CD8-positive, alpha-beta memory T cell (primary cell): ENCODE measurements at places on chromosomes 4 and X.

- DNase-seq = peak; percentile 37
Measured at GRCh38 chrX:78517124-78517523, 142.0 kb downstream of the RTL3 start.

DNA sequence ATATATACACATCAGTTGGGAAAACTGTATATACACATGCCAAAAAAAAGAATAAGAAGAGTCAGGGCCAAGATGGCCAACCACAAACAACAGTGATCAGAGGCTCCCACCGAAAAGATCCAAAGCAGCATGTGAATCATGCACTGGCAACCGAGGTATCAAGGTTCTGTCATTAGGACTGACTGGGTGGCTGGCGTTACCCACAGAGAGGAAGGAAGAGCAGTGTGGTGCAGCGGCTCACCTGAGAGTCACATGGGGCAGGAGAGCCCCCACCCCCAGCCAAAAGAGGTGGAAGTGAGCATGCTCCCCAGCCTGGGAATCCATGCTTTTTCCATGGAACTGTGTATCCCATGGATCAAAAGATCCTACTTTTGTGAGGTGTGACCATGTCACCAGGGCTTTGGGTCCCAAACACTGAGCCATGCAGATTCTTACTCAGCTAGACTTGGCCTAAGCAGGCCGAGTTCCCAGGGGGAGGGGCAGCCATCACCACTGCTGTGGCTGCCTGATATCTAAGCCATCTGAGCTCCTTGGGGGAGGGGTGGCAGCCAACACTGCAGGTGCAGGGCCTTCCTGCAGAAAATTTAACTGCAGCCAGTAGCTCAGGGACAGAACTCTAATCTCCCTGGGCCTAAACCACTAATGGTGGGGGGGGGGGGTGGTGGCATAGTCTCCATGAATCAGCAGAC, 52.8 kb downstream of the P2RY10 start:
- DNase-seq = no peak

- DNase-seq = peak; percentile 77
Measured at GRCh38 chr4:148376151-148376550, 66.1 kb downstream of the NR3C2 start.

GRCh38 chr4:95084584-95084983, 326.8 kb downstream of the BMPR1B start:
- no peak for DNase-seq

GRCh38 chr4:29853833-29854232, 866.3 kb upstream of the PCDH7 start:
- no peak for DNase-seq

DNA sequence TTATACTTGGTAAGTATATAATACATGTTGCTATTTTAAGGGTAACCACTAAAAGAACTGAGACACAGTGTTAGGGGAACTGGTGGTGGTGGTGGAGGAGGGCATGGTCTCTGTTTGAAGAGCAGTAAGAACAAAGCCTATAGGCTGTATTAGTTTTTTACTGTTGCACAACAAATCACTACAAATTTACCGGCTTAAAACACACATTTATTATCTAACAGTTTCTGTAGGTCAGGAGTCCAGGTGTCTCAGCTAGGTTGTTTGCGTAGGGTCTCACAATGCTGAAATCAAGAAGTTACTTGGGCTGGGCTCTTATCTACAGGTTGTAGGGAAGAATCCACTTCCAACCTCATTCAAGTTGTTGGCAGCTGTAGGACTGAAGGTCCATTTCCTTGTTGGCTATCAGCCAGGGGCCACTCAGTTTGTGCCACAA, 52.6 kb downstream of the CASK start:
- no peak for DNase-seq

DNA sequence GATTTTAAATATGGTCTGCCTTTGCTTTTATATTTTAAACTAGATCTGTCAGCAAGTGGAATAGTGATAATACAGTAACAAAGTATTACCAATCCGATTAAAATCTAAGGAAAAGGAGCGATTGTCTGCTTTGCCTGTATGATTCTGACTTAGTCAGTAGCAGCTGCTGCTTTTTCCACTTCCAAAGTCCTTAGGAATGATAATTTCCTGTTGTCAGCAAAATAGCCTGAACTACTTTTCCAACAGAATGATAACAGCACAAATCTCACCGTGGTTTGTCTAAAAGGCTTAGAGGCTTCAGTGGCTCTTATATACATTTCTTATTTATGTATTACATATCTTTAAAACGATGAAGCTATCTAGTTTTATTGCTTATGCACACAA, 290.0 kb downstream of the ANK2 start:
- no peak for DNase-seq

- no peak for DNase-seq
Measured at GRCh38 chrX:97057349-97057909, 173.7 kb downstream of the RPA4 start.

- DNase-seq = no peak
Measured at GRCh38 chr4:69786547-69786946, 26.1 kb upstream of the SULT1B1 start.

GRCh38 chr4:140047017-140047640, 106.9 kb downstream of the MAML3 start:
- no peak for DNase-seq

- no peak for DNase-seq
Measured at GRCh38 chr4:165443276-165443675, 64.5 kb downstream of the CPE start.

DNA sequence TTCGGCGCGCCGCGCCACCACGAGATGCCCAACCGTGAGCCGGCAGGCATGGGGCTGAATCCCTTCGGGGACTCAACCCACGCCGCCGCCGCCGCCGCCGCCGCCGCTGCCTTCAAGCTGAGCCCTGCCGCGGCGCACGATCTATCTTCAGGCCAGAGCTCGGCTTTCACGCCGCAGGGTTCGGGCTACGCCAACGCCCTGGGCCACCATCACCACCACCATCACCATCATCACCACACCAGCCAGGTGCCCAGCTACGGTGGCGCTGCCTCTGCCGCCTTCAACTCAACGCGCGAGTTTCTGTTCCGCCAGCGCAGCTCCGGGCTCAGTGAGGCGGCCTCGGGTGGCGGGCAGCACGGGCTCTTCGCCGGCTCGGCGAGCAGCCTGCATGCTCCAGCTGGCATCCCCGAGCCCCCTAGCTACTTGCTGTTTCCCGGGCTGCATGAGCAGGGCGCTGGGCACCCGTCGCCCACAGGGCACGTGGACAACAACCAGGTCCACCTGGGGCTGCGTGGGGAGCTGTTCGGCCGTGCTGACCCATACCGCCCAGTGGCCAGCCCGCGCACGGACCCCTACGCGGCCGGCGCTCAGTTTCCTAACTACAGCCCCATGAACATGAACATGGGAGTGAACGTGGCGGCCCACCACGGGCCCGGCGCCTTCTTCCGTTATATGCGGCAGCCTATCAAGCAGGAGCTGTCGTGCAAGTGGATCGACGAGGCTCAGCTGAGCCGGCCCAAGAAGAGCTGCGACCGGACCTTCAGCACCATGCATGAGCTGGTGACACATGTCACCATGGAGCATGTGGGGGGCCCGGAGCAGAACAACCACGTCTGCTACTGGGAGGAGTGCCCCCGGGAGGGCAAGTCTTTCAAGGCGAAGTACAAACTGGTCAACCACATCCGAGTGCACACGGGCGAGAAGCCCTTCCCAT, 1.1 kb downstream of the ZIC3 start:
- no peak for DNase-seq

GRCh38 chrX:11666164-11666563, 444 bp upstream of the ARHGAP6 start:
- DNase-seq = no peak

GRCh38 chr4:1516881-1517480, 110.7 kb upstream of the NKX1-1 start:
- DNase-seq = no peak

GRCh38 chrX:131366407-131366806, 77.3 kb upstream of the IGSF1 start:
- no peak for DNase-seq

- no peak for DNase-seq
Measured at GRCh38 chr4:183906489-183906738, 1.3 kb downstream of the STOX2 start.

DNA sequence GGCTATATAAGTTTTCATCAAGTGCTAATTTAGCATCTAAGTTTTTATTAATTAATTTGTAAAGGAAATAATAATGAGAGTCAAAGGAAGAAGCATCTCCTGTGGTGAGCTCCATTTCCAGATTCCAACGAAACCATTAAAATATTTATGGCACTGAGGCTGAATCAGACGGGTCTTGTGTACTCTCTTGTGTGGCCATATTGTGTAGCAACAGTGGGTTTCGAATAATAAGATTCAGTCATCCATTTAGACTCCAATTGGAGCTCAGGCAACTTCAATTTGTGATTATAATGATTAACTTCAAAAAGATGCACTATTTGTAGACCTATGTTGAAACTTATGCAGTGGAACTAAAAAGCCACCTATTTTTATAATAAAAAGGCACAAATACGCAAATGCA, 82.4 kb downstream of the SNCA start:
- DNase-seq = no peak

DNA sequence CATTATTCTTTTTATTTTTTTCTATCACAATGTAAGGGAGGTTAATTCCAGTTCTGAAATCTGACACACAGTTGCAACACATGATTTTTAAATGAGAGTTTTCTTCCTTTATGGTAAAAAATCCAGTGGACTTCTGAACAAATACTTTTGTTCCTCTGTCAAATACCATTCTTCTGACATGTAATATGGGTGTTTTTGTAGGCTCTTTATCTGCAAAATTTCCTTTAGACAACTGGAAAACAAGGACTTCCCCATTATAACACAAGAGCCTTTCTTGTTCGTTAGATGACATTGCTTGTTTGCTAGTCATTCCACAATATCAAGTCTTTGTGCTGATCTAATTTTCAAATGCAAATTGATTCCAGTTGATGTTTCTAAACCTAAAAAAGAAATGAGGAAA, 7.7 kb downstream of the FANCB start:
- no peak for DNase-seq

DNA sequence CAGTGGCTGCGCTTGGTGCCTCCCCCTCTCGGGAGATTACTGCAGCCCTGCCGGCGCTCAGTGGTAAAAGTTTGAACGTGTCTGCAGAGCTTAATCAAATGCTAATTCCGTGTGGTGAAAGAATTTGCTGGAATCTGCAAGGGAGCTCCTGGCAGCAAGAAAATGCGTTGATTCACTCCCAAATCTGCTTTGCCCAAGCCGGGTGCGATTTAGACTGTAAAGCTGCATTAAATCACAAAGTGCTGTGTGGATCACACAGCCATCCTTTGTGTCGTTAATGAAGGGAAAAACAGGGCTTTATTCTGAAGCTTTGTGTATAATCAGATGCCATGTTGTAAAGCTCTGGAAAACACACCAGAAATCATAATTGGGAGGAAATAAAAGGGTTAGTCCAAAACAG, 444.1 kb downstream of the BCOR start:
- DNase-seq = no peak

DNA sequence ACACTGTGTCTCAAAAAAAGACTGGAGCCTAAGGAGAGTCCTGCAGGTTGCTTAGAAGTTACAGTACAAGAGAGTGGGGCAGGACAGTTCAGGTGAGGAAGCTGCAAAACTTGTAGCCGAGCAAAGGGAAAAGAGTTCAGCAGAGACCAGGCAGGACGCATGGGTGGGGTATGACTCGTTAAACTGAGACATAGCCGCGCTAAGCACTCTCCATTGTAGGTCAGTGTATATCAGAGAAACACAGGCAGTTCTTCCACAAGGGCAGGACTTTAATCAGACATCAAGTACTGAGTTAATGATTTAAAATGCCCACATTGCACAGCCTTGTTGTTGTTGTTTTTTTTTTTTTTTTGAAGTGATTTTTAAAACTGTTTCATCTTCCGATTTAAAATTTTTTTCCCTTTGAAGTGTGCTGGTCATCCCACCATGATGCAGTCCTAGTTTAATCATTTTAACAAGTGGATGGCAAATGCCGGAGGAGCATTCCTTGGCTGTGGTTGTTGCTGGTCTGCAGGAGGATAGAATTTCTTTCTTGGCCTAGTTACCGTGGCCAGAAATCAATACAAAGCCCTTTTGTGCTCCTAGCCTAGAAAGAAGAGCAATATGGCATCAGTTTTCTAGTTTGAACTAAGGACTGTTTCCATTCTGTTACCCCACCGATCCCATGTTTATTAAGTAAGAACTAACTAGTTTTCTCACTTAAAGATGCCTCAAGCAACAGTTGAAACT, 10.3 kb downstream of the LAP3 start:
- no peak for DNase-seq

DNA sequence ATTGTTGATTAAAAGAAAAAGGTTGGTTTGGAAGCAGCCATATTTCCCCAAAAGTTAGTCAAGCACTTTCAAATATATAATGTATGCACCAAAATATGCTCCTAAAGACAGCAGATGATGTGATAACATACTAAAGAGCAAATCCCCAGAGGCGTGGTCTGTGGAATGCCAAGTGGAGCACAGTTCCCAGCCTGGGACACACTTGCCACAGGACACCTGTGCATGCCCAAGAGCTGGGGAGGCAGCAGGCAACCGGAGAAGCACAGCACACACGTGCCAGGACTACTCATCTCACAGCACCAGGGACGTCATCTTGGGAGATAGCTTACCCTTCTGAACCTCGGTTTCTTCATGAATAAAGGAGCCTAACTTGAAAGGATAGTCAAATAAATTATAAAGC, 12.5 kb downstream of the STX18 start:
- DNase-seq = no peak

GRCh38 chr4:9987749-9988362, 33.4 kb downstream of the SLC2A9 start:
- no peak for DNase-seq

DNA sequence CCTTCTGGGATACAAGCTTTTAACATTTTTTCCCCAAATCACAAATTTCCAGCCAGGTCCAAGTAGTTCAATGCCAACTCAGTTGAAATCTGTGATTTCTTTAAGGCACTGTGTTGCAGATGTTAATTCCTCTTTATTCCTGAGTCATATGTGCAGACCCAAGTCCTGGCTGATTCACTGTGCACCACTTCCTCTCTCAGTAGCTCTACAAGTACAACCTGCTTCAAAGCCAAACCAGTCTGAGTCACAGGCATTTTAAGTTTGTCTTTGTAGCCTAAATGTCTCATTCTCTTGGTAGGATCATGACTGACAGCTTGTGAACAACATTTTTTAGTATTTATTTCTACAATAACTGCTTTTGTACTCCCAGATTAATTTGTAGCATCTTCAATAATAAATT, 165.6 kb upstream of the S100G start:
- no peak for DNase-seq
